Urinary bladder (tissue), 4 donors: ENCODE measurements at places on chromosomes 3 and 15.
A peak's percentile ranks its signal among the peaks of the same experiment; 100 is the strongest.

DNA sequence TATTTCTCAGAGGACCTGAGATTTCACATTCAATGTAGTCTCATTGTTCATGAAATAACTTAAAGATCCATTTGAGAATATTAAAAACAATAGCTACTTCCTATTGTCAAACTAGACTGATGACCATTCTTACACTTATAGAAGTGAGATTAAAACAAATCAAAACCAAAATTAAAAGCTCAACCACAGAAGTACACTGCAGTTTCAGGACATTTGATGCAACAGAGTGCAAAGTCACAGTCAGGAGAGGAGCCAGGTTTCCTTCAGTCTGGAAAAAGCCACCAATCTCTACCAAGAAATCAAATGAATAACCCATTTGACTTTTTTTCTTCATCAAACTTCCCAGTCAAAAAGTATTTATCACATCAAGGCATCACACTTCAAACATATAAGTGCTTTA is 5.5 kb downstream of the CCPG1 start:
- DNase-seq: no peak

GRCh38 chr3:119990888-119991287 is 103.4 kb downstream of the GSK3B start:
- no peak for DNase-seq

DNA sequence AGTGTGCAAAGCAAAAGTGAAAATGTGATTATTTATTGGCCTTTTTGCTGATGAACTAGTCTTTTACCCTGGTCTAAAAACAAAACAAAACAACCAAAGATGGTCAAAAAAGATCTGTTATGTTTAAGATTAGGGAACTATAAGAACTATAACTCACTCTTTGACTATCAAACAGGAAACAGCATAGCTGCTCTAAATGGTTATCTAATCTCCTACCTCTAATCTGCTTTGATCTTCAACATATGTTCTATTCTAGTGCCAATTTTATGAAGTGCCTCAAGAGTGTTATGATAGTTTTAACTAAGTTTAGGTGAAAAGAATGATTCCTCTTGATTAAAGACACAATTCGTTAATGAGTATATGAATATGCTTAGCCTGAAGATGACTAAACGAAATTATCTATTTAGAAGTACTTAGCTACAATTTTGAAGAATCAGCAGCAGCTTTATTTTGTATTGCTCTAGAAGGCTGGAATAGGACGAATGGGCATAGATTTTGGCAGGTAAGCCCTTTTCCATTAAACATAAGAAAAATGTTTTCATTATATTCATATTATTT is 46.0 kb downstream of the SETD2 start:
- no peak for DNase-seq

GRCh38 chr15:82848241-82848993 is 39.0 kb downstream of the WHAMM start:
- DNase-seq: no peak

DNA sequence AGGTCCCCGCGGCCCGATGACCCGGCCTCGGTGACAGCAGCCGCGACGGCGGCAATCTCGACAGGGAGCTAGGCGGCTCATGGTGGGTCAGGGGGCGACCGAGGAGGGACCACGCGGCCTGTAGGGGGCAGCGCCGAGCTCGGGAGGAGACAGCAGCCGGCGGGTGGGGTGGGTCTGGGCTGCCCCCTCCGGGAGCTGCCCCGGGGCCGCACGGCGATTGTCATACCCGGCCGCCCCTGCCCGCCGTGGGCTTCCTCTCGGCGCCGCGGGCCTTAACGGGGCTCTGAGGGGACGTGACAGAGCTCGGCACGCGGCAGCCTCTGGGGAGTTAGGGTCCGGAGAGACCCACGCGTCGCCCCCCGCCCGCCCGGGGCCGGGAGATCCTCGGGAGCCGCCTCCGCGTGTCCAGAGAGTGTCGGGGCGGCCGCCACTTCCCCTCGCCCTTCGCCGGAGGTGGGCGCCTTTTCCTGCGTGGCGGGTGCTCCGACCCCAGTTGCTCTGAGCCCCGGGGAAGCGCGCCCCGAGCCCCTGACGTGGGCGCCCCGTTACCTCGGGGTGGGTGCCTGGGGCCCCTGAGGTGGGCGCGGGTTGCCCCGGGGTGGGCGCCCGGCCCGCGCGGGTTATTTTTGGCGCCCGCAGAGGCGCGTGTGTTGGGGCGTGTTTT is 539 bp upstream of the PLCL2 start:
- DNase-seq: no peak

GRCh38 chr3:152256851-152257562 is 11.7 kb upstream of the MBNL1 start:
- no peak for DNase-seq

GRCh38 chr3:43695443-43695842 is 4.7 kb downstream of the ABHD5 start:
- DNase-seq: no peak

GRCh38 chr3:195269375-195270078 is 1.4 kb downstream of the XXYLT1 start:
- DNase-seq: no peak

DNA sequence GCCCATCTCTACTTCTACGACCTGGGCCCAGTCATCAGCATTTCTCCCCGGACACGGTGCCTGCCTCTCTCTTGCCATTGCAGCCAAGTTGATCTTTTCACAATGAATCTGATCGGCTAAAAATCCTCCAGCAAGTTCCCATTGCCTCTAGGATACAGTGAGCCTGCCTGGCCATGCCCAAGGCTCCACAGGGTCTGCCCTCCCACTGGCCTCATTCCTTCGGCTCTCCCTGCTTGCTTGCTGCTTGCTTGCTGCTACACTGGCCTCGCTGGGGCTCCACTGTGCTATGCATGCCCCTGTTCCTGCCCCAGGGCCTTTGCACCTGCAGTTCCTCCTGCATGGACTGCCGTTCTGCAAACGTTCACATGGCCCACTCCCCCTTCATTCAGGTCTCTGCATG is 2.0 kb downstream of the ABTB1 start:
- no peak for DNase-seq

DNA sequence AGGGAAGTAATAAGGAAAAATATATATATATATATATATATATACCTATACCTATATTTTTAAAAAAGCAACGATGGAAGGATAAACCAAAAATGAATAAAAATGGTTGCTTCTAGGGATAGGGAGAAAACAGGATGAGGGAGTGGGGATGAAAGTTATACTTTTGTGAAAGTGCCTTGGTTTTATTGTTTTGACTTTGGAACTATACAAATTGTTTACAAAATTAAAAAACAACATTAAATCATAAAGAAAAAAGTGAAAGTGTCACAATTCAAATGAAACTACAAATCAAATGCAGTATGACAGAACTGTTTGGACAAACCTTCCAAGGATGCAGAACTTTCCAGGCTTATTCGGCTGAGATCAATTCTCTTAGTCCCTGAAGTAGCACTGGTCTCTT is 54.4 kb downstream of the SLC24A1 start:
- no peak for DNase-seq

DNA sequence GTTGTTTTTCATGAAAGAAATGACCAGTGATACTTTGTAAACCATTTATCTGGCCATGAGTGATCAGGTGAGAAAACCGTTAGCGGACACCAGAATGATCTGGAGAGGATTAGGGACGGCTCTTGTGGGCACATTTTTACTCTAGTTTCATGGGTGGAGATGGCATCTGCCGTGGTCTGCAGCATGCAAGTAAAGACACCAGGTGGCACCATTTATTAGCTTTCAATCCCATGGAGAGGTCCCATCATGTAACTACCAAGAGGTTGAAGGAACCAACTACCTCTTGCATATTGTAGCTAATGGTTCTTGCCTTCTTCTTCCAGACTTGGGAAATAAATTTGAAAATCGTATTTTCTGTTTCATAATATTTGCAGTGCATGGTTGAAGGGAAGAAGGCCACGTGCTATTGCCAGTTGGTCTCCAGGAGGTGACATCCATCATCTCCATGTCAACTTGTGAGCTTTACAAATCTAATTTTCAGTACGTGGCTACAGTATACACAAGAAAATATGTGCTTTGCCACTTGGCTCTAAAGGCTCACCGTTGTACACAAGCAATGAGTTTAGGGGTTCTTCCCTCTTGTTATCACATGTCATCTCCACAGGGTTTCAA is 1.5 kb upstream of the MAPKBP1 start:
- DNase-seq: no peak

GRCh38 chr3:187264911-187265310 is 26.6 kb downstream of the MASP1 start:
- no peak for DNase-seq

- DNase-seq: no peak
Observed at GRCh38 chr3:29311795-29312194, 30.9 kb downstream of the RBMS3 start.

GRCh38 chr15:64766058-64766457 is 9.3 kb downstream of the RBPMS2 start:
- no peak for DNase-seq

- no peak for DNase-seq
Observed at GRCh38 chr15:87129916-87130315, 1050.2 kb downstream of the AGBL1 start.

- no peak for DNase-seq
Observed at GRCh38 chr3:114293838-114294535, at the start of gene TIGIT. Gene TIGIT (plus strand): TSS chr3:114294028. CDS start chr3:114294062, 34 bp downstream.

DNA sequence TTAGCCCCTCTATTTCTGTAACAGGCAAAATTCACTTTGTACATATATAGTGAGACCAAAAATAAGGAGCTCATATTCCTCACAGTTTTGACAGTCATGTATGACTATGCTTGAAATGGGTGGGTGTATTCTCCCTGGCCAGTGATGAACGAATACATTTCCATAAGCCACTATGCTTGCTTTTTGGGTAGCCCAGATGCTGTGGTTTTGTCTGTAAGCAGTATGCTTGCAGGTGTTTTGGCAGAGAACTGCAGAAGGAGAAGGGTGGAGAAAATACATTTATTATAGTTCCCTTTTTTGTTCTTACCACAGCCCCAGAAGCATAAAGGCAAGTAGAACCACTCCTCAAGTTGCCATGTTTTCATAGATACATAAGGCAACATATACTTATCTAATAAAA is 131.2 kb downstream of the RBMS3 start:
- no peak for DNase-seq

GRCh38 chr3:142888099-142888480 is 793 bp downstream of the PCOLCE2 start:
- DNase-seq: no peak

- DNase-seq: peak; percentile 42
Observed at GRCh38 chr3:100993309-100993708, at the start of gene ABI3BP. Gene ABI3BP (minus strand): TSS chr3:100993421. CDS start chr3:100993384, 37 bp downstream.

DNA sequence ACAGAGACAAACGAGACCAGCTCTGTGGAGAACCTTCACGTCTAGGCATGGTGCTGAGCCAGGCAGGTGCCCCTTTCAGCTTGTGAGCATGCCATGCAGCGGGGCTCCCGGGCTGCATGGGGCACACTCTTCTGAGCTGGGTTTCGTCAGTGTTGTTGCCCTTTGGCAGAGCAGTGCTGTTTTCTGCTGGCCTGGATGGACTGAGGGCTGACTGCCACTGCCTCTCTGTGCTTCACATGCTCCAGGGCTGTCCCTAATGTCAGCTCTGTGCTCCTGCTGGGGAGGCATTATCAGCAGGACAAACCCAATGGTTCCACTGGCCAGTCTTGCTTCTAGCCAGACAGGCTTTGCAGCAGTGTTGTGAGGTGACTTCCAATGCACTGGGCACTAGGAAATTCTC is 9.5 kb downstream of the GASK1A start:
- DNase-seq: no peak

GRCh38 chr3:32089476-32089875 is 16.9 kb upstream of the GPD1L start:
- DNase-seq: no peak

DNA sequence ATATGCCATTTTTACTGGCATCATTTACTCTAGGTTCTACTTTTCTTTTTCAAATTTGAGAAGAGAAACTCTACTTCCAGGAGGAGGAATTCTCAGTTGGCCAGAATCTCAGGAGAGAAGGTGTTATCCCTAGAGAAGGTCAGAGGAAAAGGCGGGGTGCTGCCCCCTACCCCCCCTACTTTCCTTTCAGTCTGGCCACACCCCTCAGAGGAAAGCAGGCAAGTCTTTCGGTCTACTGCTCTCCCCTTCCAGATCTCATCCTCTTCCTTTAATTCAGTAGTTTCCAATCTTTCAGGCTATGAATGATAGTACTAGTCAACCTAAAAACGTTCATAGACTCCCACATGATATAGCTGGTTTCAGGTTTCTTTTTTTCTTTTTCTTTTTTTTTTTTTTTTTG is 366.5 kb upstream of the TBL1XR1 start:
- DNase-seq: no peak

- DNase-seq: no peak
Observed at GRCh38 chr15:34802371-34802770, 7.0 kb upstream of the ACTC1 start.

DNA sequence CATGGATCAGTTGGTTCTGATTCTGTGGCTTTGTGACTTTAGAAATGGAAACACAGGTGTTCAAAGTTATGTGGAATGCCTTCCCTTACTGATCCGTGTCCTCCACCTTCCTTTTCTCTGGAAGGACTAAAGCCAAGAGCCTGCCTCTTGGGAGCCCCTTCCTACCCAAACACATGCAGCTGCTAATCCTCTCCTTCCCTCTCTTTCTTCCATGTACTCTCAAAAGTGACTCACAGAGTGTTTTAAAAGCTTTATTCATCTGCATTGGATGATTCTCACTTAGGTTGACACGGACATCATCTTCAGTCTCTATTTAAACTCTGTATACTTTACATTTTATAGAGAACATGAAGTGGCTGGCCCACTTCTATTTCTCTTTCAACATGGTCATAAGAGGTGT is 856.5 kb upstream of the ARPP21 start:
- DNase-seq: no peak

GRCh38 chr3:180631317-180631716 is 29.4 kb downstream of the TTC14 start:
- no peak for DNase-seq

DNA sequence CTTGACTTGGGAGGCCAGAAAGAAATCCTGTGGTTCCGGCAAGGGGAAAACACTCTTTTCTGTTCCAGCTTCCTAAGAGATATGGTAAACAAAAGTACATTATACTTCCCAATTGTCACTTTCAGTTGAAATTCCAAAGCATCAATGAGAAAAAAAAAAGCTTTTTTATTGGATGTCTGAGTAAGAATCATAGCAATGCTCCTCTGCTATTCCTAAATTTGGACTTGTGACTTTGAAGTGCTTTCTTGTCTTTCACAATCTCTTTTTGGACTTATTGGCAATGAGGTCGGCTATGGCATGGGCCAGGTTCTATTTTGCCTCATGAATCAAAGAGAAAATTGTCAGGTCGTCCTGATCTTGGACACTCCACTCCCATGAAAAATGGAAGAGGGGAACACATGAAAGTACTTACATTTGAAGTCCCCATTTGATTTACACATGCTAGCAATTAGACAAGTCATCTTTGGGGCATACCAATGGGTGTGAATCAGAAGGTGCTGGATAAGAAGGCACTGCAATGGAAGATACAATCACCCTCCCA is 170.5 kb downstream of the GREM1 start:
- no peak for DNase-seq
